ENCODE measurements at places on chromosomes 13 and 19. TPM values are rescaled to one million over a fixed set of nuclear protein-coding genes. Genes with fewer than 3 reads are reported as not detected.

Gene KLK3
- total RNA-seq = not detected

DNA sequence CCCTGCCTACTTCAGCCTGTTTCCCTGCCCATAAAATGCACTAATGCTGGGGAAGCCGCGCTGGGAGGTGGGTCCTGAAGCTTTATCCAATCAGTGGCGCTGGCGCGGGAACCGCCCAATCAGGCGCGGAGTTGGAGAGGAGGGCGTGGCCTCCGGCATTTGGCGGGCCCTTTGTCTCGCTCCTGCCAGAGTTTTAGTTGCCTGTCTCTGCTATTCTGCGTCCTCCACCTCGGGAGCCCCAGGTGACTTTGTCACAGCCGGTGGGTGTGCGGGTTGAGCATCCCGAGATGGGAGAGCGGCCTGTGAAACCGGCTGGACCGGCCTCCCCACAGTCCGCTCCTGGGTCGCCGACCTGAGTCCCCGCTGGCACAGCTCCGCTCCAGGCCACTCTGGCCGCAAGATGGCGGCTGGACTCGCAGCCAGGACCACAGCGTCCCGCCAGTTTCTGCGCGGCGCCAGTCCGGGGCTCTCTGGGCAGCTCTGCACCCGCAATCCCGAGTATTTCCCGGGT lies 30.7 kb upstream of the ZNF429 start:
- H3K4me3 ChIP-seq = peak overlapping the region; percentile 60
- H3K27ac ChIP-seq = no peak overlapping the region
- DNase-seq = peak; percentile 81
- no peaks in the 10 kb centered on the region for H3K36me3 ChIP-seq
- H3K4me1 ChIP-seq = peaks cover 10% of the 10 kb centered on the region

Gene DMKN
- 70.7 TPM for total RNA-seq

- no peak for DNase-seq
- peaks cover 4% of the 10 kb centered on the region for H3K27me3 ChIP-seq
- H3K27ac ChIP-seq = no peak overlapping the region
- no peak overlapping the region for H3K4me3 ChIP-seq
- H3K36me3 ChIP-seq = no peaks in the 10 kb centered on the region
- H3K4me1 ChIP-seq = no peaks in the 10 kb centered on the region
Measured at GRCh38 chr13:48873081-48873480, 102.6 kb upstream of the FNDC3A start.

- peaks cover 32% of the 10 kb centered on the region for H3K4me1 ChIP-seq
- H3K36me3 ChIP-seq = no peaks in the 10 kb centered on the region
- peak overlapping the region; percentile 5 for H3K27ac ChIP-seq
- H3K4me3 ChIP-seq = no peak overlapping the region
- H3K27me3 ChIP-seq = no peaks in the 10 kb centered on the region
Measured at GRCh38 chr13:110399801-110400200, 92.7 kb downstream of the COL4A2 start.

Gene MRPL4
- 40.3 TPM for total RNA-seq

GRCh38 chr13:35953537-35954206 lies 177.5 kb downstream of the DCLK1 start:
- H3K36me3 ChIP-seq = no peaks in the 10 kb centered on the region
- no peak overlapping the region for H3K27ac ChIP-seq
- DNase-seq = peak; percentile 44
- no peak overlapping the region for H3K4me3 ChIP-seq

GRCh38 chr19:3041327-3041726 lies 12.2 kb upstream of the TLE2 start:
- H3K4me1 ChIP-seq = peaks cover 7% of the 10 kb centered on the region
- no peak for DNase-seq
- no peak overlapping the region for H3K4me3 ChIP-seq
- no peak overlapping the region for H3K27ac ChIP-seq

DNA sequence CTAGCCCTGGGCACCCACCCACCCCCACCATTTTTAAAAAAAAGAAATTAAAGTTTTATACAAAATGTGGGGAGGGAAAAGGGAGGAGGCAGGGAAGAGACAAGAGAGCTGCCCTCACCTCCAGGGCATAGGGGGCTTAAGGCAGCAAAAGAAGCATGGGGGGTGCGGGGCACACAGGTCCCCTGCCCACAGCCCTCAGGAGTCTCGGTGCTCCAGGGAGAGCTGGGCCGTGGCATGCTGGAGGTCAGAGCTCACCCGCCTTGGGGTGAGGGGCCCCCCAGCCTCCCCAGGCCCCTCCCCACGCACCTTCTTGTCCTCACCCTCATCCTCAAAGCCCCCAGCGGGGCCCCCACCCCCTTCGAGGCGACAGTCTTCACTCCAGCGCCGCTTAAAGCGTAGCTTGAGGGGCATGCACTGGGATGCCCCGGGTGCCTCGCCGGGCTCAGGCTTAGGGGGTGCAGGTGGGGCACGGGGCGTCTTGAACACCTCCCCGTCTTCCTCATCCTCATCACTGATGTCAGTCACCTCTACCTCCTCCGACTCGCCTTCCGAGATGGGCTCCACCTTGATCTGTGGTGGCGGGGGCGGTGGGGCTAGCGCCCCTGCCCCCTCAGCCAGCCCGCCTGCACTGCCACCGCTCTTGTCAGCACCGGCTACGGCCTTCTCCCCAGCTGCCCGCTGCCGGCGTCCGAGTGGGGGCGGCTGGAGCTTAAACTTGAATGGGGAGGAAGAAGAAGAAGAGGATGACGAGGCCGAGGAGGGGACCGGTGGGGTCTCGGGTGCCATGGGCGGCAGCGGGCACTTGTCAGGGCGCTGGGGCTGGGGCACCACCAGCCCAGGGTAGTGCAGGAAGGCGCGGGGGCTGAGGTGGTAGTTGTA lies 6.1 kb upstream of the GSK3A start:
- peaks cover 67% of the 10 kb centered on the region for H3K4me1 ChIP-seq
- H3K36me3 ChIP-seq = peaks cover 27% of the 10 kb centered on the region
- no peak overlapping the region for H3K27ac ChIP-seq
- no peak for DNase-seq
- H3K27me3 ChIP-seq = no peaks in the 10 kb centered on the region

Gene C19orf85
- not detected for total RNA-seq

Gene ZBTB32
- 0.21 TPM for total RNA-seq

- H3K27ac ChIP-seq = peak overlapping the region; percentile 74
- no peaks in the 10 kb centered on the region for H3K36me3 ChIP-seq
- peak overlapping the region; percentile 57 for H3K4me3 ChIP-seq
- peaks cover 57% of the 10 kb centered on the region for H3K27me3 ChIP-seq
Measured at GRCh38 chr13:50129706-50130122, 114.5 kb downstream of the KCNRG start.

GRCh38 chr19:11881151-11881800 lies 6.3 kb upstream of the ZNF69 start:
- H3K4me1 ChIP-seq = no peaks in the 10 kb centered on the region
- DNase-seq = peak; percentile 51
- H3K36me3 ChIP-seq = no peaks in the 10 kb centered on the region

DNA sequence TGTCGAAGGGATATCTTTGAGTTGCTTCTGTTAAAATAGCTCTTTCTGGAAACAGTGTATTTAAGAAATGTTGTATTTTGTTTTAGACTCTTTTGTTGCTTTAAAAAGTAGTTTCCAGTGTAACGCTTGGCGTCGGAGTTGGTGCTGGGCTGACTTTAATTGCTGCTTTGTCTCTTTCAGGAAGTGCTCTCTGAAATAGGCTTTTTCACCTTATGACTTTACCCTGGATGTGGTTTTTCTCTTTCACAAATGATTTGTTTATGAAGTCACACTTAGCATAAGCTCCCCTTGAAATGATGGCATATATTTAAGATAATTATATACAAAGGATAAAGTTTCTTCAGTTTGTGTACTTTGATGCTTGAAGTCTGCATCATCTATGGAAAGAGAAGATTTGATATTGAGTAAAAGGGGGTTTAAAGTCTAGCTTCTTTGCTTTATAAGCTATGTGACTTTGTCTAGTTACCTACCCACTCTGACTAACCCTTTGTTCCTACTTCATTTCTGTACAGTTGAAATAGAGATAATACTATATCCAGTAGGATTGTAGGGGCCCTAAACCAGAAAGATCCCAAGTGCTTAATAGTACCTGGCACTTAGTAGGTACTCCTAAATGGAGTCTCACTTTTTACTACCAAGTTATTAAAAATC lies at the start of gene GPR18:
Gene GPR18 (minus strand): TSS at position 170 of the 651 bp plus-strand sequence. CDS start 2,507 bp downstream, outside the sequence.
- peak within 1 kb of the TSS; percentile 37 for H3K27ac ChIP-seq
- H3K4me1 ChIP-seq = no peaks in the 10 kb centered on the region
- peaks cover 9% of the 10 kb centered on the region for H3K36me3 ChIP-seq
- no peaks in the 10 kb centered on the region for H3K27me3 ChIP-seq
- no peak for DNase-seq

DNA sequence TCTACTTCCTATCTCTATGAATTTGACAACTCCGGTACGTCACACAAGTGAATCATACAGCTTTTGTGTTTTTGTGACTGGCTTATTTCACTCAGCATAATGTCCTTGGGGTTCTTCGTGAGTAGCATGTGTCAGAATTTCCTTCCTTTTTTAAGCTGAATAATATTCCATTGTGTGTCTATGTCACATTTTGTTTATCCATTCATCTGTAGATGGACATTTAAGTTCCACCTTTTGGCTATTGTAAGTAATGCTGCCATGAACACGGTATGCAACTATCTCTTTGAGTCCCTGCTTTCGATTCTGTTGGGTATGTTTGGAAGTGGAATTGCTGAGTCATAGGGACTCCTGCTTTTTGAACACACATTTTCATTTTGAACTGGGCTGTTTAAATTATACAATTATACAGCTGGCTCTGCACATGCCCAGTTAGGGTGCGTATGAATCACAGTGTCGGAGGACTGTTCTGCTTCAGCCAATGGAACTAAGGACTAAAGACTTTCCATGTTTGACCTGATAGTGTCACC lies 43.0 kb upstream of the C13orf42 start:
- DNase-seq = no peak
- no peaks in the 10 kb centered on the region for H3K4me1 ChIP-seq
- no peaks in the 10 kb centered on the region for H3K27me3 ChIP-seq
- no peaks in the 10 kb centered on the region for H3K36me3 ChIP-seq
- no peak overlapping the region for H3K27ac ChIP-seq

Gene TRPC4
- 0.71 TPM for total RNA-seq

Gene KLK14
- total RNA-seq = 0.89 TPM

Gene C2CD4C
- total RNA-seq = 2.2 TPM

Gene UPF1
- total RNA-seq = 75.8 TPM

DNA sequence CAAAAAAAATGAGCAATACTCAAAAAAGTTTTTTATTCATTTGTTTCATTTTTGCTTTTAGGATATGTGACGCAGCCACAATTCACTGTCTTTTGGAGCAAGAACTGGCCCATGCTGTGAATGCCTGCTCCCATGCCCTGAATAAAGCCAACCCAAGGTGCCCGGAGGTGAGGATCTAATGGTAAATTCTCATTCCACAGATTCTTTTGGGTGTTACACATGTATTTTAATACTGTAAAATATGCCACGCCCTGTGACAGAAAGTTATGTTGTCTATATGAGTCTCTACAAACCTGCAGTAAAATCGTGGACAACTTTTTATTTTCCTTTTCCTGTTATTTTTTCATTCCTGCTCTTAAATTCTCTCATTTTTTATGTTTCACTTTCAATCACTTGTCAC lies 57.5 kb upstream of the AKAP11 start:
- DNase-seq = no peak
- no peaks in the 10 kb centered on the region for H3K4me1 ChIP-seq
- no peak overlapping the region for H3K4me3 ChIP-seq
- H3K36me3 ChIP-seq = peaks cover 50% of the 10 kb centered on the region
- no peaks in the 10 kb centered on the region for H3K27me3 ChIP-seq
- no peak overlapping the region for H3K27ac ChIP-seq

DNA sequence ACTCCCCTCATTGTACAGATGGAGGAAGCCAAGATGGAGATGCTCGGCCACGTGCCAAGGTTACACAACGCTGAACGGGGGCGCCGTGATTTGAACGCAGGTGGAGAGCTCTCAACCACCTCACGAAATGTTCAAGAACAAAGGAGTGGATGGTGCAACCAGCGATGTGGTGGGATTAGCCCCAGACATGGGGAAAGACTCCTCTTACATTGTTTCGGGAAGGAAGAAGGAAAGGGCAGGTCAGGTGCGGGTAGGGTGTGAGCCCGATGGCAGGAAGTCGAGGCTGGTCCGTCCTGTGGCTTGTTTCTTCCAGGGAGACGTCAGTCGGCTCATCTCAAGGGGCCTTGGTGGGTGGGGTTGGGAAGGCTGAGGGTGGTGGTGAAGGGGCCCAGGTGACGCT lies 7.1 kb upstream of the KLK14 start:
- DNase-seq = peak; percentile 73
- H3K27me3 ChIP-seq = no peaks in the 10 kb centered on the region
- no peaks in the 10 kb centered on the region for H3K4me1 ChIP-seq
- H3K4me3 ChIP-seq = no peak overlapping the region
- H3K27ac ChIP-seq = no peak overlapping the region
- no peaks in the 10 kb centered on the region for H3K36me3 ChIP-seq

Gene MUC16
- 2.2 TPM for total RNA-seq

Gene KCTD15
- 27.0 TPM for total RNA-seq

DNA sequence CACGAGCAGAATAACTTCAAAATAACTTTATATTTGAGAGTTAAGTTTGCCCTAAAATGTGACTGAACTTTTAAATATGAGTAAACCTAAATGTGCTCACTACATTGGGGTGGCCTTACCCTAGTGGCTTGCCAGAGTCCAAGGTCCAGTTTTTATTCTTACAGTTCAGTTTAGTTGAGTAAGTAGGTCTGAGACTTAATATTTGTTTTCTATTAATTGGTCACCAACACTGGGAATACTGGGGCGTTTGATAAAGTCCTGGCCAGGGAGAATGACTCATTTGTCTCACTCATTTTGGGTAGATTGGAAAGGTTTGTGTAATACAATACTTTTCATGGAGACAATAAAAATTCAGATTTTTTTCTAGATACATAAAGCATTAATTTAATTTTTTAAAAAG lies 127.8 kb upstream of the SPATA13 start:
- H3K27ac ChIP-seq = peak overlapping the region; percentile 57
- DNase-seq = no peak
- H3K4me1 ChIP-seq = peaks cover 26% of the 10 kb centered on the region
- H3K27me3 ChIP-seq = no peaks in the 10 kb centered on the region
- H3K36me3 ChIP-seq = no peaks in the 10 kb centered on the region
